ENCODE measurements at places on chromosomes 11 and 22.
A peak's percentile ranks its signal among the peaks of the same experiment; 100 is the strongest.

- DNase-seq: no peak
Measured at GRCh38 chr11:9367551-9367950, 16.9 kb upstream of the IPO7 start.

- no peak for DNase-seq
Measured at GRCh38 chr11:88310246-88310645, 27.3 kb downstream of the CTSC start.

- no peak for DNase-seq
Measured at GRCh38 chr11:9136741-9137140, 45.3 kb upstream of the SCUBE2 start.

GRCh38 chr11:116700586-116701220, 72.1 kb downstream of the BUD13 start:
- no peak for DNase-seq

- DNase-seq: no peak
Measured at GRCh38 chr22:48607901-48608662, 1219.6 kb downstream of the BRD1 start.

GRCh38 chr11:111736181-111736590, 30.0 kb downstream of the PPP2R1B start:
- DNase-seq: no peak

- peak; percentile 92 for DNase-seq
Measured at GRCh38 chr11:65110354-65110861, 1.3 kb upstream of the TM7SF2 start.

GRCh38 chr11:111703576-111703975, 62.6 kb downstream of the PPP2R1B start:
- DNase-seq: no peak
